Progenitor cell of endocrine pancreas (in vitro differentiated cells): ENCODE measurements at places on chromosomes 12 and 14. TPM values are rescaled to one million over a fixed set of nuclear protein-coding genes. Genes with fewer than 3 reads are reported as not detected.

The GALNT9 gene
- 0.24 and 0.36 TPM in 2 replicates for total RNA-seq

The TDP1 gene
- total RNA-seq = 45.9 and 46.6 TPM in 2 replicates

The KRT1 gene
- total RNA-seq = not detected in 2 replicates

The B4GALNT3 gene
- total RNA-seq = 58.3 and 67.0 TPM in 2 replicates

The PLEKHG3 gene
- total RNA-seq = 76.0 and 81.0 TPM in 2 replicates

The PTCSC3 gene
- not detected in 2 replicates for total RNA-seq

The PTPN6 gene
- 65.4 and 70.2 TPM in 2 replicates for total RNA-seq

The REP15 gene
- total RNA-seq = 2.8 and 3.0 TPM in 2 replicates

GRCh38 chr12:15689751-15690191, 99.4 kb downstream of the EPS8 start:
- DNase-seq = no peak

DNA sequence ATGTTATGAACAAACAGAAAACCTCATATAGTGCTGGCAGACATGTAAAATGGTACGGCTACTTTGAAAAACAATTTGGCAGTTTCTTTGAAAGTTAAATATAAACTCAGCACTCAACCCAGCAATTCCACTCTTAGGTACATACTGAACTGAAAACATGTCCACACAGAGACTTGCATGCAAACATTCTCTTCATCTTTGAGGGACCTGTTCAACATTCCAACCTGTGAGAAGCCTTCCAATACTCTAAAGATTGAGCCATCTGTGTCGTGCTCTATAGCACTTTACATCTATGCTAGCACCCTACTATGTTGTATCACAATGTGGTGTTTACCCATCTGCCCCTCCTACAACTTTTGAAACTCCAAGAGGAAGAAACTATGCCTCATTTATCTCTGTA, 79.3 kb downstream of the DNAI7 start:
- DNase-seq = no peak

DNA sequence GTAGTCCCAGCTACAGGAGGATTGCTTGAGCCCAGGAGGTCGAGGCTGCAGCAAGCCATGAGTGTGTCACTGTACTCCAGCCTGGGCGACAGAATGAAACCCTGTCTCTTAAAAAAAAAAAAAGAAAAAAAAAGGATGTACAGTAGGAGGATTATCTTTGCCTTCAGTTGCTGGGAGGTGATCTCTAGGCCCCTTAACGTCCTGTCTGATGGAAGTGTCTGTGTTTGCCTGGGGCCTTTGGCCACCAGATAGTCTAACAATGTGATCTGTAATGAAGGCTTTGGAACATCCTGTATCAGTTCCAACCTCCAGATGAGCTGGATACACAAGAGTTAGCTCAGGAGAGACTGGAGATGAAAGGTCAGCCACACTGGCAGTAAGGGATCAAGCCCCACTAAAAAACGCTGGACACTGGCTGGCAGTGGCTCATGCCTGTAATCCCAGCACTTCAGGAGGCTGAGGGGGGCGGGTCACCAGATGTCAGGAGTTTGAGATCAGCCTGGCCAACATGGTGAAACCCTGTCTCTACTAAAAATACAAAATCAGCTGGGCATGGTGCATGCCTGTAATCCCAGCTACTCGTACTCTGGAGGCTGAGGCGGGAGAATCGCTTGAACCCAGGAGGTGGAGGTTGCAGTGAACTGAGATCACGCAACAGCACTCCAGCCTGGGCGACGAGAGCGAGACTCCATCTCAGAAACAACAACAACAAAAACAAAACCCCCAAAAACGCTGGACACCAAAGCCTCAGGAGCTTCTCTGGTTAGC, 19.0 kb upstream of the HNF1A start:
- no peak for DNase-seq

- no peak for DNase-seq
These were observed 92.4 kb downstream of the PELI2 start for GRCh38 chr14:56210571-56210970.

DNA sequence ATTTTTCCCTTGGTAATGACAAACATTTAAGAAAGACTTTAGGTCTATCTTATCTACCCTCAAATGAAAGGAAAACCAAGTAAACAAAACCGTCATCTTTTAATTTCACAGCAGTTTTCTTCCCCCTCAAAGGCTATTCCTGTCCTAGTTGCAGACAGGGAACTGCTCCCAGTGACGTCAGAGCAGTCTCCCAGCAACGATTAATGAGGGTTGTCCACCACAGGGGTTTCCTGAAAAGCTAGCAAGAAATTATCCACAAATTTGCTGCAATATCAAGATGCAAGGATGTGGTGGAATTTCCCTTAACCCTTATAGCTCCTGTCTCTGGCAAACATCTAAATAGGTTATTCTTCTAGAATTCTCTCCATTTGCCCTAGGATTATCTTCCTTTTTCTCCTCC, 89.1 kb upstream of the STAC3 start:
- no peak for DNase-seq

DNA sequence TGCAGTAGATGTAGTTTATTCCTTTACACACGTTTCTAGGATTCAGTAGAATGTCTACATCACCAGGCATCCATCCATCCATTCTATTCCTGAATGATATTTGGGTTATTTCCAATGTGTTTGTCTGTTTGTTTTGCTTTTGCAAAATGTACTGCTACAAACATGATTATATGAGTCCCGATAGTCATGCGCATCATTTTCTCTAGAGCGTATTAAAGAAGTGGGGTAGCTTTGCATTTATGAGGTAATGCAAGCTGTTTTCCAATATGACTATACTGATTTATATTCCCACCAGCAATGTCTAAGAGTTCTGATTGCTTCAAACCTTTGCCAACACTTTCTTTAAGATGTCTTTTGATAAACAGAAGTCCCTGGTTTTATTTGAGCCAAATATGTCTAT, 253.2 kb downstream of the NOVA1 start:
- no peak for DNase-seq

GRCh38 chr12:102501773-102502172, 21.4 kb upstream of the IGF1 start:
- no peak for DNase-seq

- DNase-seq = no peak
These were observed 1.2 kb upstream of the NOP2 start for GRCh38 chr12:6569312-6569711.

DNA sequence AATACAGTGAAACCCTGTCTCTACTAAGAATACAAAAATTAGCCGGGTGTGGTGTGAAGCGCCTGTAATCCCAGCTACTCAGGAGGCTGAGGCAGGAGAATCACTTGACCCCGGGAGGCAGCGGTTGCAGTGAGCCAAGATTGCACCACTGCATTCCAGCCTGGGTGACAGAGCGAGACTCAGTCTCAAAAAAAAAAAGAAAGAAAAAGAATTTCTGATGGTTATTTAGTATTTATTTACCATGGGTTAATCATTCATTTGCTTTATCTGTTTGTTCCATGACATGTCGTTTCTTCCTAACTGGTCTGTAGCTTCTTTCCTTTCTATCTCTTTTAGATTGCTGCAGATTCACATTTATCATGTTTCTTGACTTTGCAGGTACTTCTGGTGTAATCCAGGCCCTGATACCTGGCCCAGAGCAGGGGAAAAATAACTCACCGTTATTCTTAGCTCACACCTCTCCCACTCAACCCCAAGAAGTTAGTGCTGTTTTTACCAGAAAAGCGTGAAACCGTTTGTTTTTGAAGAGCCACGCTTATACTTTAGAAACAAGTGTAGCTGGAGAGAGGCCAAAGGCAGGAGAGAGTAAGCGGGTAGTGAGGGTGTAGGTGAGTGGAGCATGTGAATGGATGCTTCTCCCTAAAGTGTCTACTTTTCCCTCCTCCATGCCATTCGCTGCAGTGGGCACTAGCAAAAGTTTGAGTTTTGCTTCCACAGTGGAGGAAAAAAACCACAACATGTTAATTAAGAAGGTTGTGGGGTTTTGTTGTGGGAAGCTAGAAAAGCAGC, 45.4 kb downstream of the SRGAP1 start:
- no peak for DNase-seq

DNA sequence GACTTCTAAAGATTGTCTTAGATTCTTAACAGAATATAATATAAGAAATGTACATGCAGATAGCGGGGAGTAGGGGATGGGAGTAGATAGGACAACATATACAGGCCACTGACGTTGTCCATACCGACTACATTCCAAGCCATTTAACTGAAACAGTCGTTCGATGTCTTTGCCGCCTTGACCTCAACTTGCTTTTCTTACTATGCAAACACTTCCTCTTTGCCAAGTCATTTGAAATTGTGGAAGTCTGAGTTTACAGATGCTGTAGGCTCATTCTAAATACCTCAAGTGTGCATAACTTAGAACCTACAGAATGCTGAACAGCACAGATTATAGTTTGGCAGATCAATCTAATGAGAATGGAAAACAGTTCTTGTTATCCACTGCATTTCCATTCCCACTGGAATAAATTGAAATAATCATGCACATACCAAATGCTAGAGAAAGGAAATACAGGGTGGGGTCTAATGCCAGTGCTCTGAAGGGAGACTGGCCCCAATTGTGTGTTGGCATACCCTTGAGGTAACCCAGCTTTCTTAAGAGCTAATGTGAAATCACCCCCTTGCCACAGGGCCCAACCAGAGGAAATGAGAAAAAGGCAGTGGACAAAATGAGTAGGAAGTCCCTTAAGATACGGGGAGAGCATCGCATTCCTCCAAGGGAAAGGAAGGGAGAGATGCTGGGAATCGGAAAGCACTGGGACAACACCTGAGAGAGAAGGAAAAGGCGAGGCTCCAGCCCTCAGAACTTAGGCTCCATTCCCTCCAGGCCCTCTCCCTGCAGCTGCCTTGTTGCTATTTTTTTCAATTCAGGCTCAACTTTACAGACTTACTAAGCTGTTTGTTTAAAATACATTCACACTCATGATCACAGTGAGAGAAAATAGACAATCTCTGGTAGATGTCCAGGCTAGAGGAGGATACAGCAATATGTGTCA, 380.9 kb upstream of the TMTC1 start:
- DNase-seq = no peak

DNA sequence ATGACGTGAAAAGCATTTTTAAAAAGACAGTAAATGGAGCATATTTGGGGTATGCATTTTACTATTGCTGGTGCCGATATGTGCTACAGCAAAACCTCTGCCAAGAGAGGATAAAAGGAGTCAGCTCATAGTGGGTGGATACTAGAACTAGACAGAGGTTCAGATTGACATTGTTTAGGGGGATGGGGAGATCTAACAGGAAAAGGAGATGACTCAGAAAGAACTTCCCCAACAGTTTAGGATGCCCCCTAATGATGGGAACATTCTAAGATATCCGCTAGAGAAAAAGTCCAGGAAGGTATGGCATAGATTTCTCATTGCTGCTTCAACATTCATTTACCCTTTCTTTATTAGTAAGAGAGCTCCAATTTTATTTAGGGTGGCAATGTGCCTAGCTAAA, 110.5 kb upstream of the CLEC14A start:
- DNase-seq = no peak

DNA sequence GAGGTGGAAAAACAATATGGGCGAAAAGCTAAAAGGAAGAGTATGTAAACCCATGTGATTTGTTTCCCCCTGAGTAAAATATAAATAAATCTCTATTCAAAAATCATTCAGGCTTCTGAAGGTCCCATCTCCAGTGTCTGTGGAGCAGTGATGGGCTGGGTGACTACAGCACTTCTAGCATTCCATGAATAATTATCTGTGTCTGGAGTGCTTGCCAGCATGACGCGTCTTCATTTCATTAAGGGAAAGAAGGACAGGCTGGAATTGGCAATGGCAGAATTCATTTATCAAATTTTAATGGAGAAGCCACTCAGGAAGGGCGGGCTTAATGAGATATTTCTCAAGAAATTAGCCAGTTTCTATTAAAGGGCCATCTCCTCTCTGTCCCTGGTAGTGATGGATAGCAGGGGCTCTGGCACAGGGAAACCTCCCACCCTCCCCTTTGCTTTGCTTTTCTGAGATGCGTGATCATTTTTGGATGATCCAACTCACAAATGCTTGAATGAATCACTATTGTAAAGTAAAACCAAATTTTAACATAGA, 916.3 kb upstream of the SEL1L start:
- DNase-seq = no peak

- DNase-seq = no peak
These were observed 13.0 kb downstream of the PLEKHG6 start for GRCh38 chr12:6323340-6323994.

DNA sequence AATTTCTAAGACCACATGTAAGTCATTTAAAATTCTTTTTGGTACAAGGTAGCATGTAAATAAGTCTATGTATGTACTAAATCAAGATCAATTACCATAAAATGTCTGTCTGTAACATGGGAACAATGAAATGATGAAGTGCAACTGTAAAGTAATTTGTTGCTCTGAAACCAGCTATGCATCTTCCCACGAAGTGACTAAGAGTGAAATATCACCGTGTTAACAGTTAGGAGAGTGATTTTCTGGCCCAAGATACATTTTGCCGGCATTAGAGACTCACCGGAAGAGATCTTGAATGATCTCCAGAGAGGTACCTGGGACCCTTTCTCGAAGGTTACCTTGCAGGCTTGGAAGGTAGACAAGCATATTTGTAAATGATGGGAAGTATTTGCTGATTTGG, 105.8 kb downstream of the SAMD4A start:
- DNase-seq = no peak

DNA sequence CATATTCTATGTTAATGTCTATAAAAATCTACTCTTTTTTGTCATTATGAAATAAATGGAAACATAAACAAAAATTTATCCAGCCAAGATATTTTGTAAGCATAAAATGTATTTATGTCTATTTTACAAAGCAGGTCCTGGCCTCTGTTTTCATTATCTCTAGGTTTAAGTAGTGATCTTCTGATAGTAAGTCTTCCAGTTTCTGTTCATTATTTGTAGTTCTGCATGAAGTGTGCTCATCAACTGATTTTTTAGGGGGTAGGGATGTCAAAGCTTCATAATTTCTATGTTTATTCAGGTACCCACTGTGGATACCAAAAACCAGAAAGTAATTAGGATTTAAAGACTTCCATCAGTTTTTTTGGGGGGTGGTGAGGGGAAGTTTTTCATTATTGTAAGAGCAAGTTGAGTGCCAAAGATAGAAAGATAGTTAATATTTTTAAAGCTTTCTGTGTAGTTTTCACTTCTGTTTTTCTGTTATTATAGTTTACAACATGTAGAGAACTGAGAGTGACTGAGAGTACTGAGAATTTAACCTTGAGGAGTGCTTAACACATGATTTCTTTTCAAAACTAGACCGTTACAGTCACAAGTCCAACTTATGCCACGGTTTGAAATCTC, 30.6 kb upstream of the LMO3 start:
- DNase-seq = no peak

- no peak for DNase-seq
These were observed 192.6 kb upstream of the BCL2L14 start for GRCh38 chr12:11877869-11878780.

GRCh38 chr12:67594888-67595287, 53.7 kb upstream of the DYRK2 start:
- no peak for DNase-seq

- DNase-seq = no peak
These were observed 214.4 kb downstream of the FOXN3 start for GRCh38 chr14:89202413-89203190.

GRCh38 chr14:92652413-92653151, 95.8 kb downstream of the LGMN start:
- DNase-seq = no peak

DNA sequence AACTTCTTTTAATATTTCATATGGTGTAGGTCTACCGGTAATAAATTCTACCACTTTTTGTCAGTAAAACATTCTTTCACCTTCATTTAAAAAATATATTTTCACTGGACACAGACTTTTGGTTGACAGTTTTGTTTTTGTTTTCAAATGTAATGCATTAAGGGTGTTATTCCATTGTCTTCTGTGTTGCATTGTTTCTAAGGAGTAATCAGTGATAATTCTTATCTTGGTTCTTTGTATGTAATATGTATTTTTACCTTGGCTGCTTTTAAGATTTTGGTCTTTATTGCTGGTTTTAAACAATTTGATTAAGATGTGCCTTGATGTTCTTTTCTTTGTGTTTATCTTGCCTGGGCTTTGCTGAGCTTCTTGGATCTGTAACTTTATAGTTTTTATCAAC, 4.1 kb downstream of the MAP1LC3B2 start:
- DNase-seq = no peak
